ENCODE measurements at places on chromosomes 3 and 15. TPM values are rescaled to one million over a fixed set of nuclear protein-coding genes. Genes with fewer than 3 reads are reported as not detected.

DNA sequence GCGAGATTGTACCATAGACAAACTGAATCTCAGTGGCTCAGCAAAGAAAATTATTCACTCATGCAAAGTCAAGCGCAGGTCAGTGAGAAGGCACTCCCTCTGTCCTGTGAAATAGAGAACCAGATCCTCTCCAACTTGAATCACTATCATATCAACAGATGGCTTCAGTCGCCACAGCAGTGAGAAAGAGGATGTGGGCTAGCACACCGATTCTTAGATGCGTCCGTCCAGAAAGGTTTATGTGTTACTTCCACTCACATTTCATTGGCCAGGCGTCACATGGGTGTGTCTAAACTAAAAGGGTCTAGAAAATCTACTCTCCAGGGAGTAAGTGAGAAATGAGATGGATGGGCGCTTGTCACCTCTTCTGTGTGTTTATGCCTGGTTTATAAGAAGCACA is 141.6 kb upstream of the KBTBD8 start:
- DNase-seq: no peak

DNA sequence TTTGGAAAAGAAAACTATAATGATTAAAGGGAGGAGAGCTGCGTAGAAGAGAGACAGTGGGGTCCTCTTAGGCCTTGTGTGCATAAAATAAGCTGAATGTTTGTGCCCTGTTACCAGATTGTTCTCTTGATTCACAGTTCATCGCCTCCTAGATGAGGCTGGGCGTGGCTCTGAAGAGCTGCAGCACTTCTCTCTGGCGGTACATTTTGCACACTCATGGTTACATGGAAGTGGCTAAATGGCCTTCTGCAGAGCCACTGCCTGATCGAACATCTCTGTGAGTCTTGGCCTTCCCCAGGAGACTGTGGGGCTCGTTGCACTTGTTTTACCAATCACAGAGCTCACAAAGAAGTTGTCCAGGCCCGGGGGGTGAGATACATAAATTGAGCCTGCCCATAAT is 208.8 kb downstream of the GABRG3 start:
- peak; percentile 8 for DNase-seq

DNA sequence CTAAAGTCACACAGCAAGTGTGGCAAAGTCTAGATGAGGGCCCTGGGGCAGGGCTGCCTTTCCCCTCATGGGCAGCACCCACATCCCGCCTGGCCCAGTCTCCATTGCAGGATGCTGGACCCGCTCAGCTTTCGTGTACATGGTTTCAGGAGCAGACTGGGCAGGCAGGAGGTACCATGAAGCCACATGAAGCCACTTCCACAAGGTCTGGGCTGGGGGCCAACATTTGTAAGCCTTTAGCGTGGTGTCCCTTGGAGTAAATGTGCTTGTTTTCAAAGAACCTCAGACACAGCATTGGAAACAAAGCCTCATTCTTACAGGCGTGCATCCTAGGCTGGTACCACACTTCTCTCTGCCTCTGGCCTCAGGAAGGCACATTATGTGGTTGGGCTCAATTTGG is 34.5 kb downstream of the UMPS start:
- DNase-seq: no peak

GRCh38 chr15:92770641-92771040 is 115.1 kb upstream of the FAM174B start:
- no peak for DNase-seq

ASB14 gene
- 2.0 TPM for polyA plus RNA-seq

DNA sequence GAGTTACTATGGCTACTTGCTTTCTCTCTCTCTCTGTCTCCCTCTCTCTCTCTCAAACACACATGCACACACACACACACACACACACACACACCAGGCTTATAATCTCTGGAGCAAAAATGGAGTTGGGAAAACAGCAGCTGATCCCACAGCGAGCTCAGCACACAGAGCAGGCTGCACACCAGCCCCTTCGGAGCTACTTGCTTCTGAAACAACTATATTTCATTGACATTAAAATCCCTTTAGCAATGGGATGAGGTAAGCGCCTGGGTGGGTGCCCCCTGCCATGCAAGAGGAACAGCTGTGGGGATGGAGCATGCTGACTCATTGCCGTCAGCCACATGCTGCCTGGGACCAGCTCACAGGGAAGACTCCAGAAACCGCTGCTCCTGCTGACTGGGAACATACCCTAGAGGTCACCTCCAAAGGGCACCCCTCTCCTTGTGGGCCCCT is 45.7 kb downstream of the B3GNT5 start:
- no peak for DNase-seq

BSN gene
- 0.81 TPM for polyA plus RNA-seq

- no peak for DNase-seq
Measured at GRCh38 chr3:156400062-156400461, 154.9 kb downstream of the SSR3 start.

GRCh38 chr15:63218100-63218808 is 28.8 kb downstream of the RAB8B start:
- no peak for DNase-seq

GRCh38 chr3:83890039-83890762 is 1068.6 kb upstream of the CADM2 start:
- DNase-seq: no peak

Data from right lung (tissue), 10 donors.